Gastrocnemius medialis (tissue), 4 donors: ENCODE measurements at places on chromosomes 16 and 17. TPM values are rescaled to one million over a fixed set of nuclear protein-coding genes. Genes with fewer than 3 reads are reported as not detected.

DNA sequence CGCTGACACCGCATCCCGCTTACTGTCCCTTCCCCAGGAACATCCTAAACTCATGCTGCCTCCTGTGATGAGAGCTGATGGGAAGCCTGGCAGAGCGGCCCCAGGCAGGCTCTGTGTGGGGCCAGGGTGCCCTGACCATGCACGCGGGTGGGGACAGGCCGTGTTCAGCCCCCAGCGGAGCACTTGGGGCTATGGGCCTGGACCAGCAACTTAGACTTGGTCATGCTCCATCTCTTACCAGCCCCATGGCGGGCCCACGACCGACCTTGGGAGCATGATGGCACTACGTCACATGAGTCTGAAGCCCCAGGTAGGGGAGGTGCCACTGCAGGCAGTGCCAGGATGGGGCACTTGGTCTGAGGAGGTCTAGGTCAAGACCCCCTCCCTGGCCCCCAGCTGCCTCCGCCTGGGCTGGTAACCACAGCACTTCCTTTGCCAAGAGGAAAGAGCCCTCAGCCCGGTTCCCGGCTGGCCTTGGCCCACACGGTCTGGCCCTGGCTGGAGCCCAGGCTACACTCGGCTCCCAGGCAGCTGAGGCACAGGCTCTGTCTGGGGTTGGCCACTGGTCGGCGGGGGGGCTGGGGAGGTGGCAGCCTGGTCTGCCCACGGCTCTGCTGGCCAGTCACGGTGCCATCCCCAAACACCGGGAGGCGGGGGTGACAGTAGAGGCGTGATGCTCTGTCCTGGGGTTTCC, 25.7 kb downstream of the BAHCC1 start:
- H3K4me3 ChIP-seq: no peak overlapping the region
- H3K4me1 ChIP-seq: peaks cover 73% of the 10 kb centered on the region
- H3K36me3 ChIP-seq: no peaks in the 10 kb centered on the region
- no peak for DNase-seq

DNA sequence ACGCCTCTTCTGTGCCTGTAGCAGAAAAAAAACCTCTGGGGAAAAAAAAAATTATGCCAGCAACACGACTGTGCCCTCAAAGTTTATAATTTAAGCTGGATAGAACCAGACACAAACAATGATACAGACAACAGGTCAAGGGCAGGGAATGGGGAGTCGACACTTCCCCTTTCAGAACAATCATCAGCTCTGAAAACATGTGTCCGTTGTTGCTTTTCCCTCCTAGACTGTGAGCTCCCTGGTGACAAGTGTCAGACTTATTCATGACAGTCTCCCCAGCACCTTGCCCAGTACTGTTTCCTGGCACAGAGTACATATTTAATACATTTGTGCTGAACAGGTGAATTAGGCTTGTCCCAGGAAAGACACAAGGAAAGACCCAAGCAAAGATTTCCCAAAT, 178.3 kb downstream of the SOX9 start:
- no peak for DNase-seq
- no peaks in the 10 kb centered on the region for H3K36me3 ChIP-seq
- no peak overlapping the region for H3K4me3 ChIP-seq
- no peak overlapping the region for H3K27ac ChIP-seq

- H3K4me1 ChIP-seq: no peaks in the 10 kb centered on the region
- H3K27ac ChIP-seq: no peak overlapping the region
- no peaks in the 10 kb centered on the region for H3K27me3 ChIP-seq
- no peaks in the 10 kb centered on the region for H3K36me3 ChIP-seq
Measured at GRCh38 chr17:73623818-73624217, 20.4 kb downstream of the SDK2 start.

GRCh38 chr17:75077496-75078283, 10.1 kb upstream of the SLC16A5 start:
- peaks cover 23% of the 10 kb centered on the region for H3K4me1 ChIP-seq
- peak overlapping the region; percentile 65 for H3K27ac ChIP-seq
- no peaks in the 10 kb centered on the region for H3K27me3 ChIP-seq
- no peaks in the 10 kb centered on the region for H3K36me3 ChIP-seq
- H3K4me3 ChIP-seq: peak overlapping the region; percentile 67

- H3K27me3 ChIP-seq: no peaks in the 10 kb centered on the region
- no peak for DNase-seq
- no peaks in the 10 kb centered on the region for H3K4me1 ChIP-seq
- H3K4me3 ChIP-seq: no peak overlapping the region
- peaks cover 3% of the 10 kb centered on the region for H3K36me3 ChIP-seq
Measured at GRCh38 chr16:22312897-22313781, 15.9 kb downstream of the POLR3E start.

DNA sequence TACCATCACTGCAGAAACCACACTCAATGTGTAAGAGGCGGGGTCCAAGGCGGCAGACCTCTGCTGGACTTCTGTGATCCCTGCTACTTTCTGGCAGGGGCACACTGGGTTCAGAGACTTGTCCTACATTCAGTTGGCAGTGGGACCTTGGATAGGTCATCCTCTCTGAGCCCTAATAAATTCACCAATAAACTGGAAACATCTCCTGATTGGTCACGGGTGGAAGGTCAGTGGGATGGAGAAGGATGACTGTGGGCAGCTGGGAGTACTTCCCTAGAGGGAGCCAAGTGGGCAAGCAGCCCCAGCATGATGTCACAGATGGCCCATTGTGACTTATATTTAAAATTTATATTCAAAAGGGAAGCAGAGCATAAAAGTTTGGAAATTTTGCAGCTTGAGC, 49.7 kb downstream of the RNF112 start:
- DNase-seq: no peak
- H3K27me3 ChIP-seq: no peaks in the 10 kb centered on the region
- no peak overlapping the region for H3K4me3 ChIP-seq
- H3K4me1 ChIP-seq: peaks cover 8% of the 10 kb centered on the region
- H3K36me3 ChIP-seq: no peaks in the 10 kb centered on the region

DNA sequence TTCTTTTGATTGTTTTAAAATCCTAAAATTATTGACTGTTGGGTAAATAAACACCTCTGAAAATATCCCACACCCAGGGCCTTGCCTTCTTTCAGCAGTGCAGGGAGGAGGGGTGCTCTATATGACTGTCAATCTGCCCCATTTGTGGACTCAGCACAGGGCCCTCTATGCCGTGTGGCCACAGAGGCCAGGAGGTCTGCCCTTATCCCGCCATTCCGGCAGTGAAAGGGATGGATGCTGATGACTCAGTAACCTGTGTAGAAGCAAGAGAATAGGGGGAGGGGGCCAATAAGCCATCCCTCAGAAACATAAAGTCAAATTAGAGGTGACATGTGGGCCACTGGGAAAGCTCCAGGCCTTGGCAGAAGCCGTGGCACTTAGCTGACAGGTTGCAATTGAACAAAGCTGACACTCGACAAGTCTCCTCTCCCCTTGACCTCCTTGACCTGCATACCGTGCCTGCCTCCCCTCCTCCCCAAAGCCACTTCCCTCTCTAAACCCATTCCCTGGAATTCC, 281.4 kb upstream of the DYNLRB2 start:
- no peaks in the 10 kb centered on the region for H3K27me3 ChIP-seq
- DNase-seq: no peak
- no peaks in the 10 kb centered on the region for H3K4me1 ChIP-seq

- H3K4me3 ChIP-seq: no peak overlapping the region
- H3K36me3 ChIP-seq: no peaks in the 10 kb centered on the region
- no peak for DNase-seq
- H3K4me1 ChIP-seq: no peaks in the 10 kb centered on the region
- no peak overlapping the region for H3K27ac ChIP-seq
- no peaks in the 10 kb centered on the region for H3K27me3 ChIP-seq
Measured at GRCh38 chr16:17457997-17458396, 12.8 kb downstream of the XYLT1 start.

- H3K27ac ChIP-seq: peak overlapping the region; percentile 98
- H3K4me1 ChIP-seq: peaks cover 43% of the 10 kb centered on the region
- H3K27me3 ChIP-seq: no peaks in the 10 kb centered on the region
- H3K4me3 ChIP-seq: peak overlapping the region; percentile 73
Measured at GRCh38 chr17:28725660-28726225, 290 bp downstream of the TLCD1 start.

MT1H gene
- total RNA-seq: not detected

TLCD3B gene
- total RNA-seq: not detected

TEDC2 gene
- not detected for total RNA-seq
